ENCODE measurements at places on chromosomes 6 and 20.

- DNase-seq: no peak
Observed at GRCh38 chr6:191487-192312, 100.6 kb upstream of the DUSP22 start.

- no peak for DNase-seq
Observed at GRCh38 chr20:41657655-41658054, 39.5 kb upstream of the CHD6 start.

DNA sequence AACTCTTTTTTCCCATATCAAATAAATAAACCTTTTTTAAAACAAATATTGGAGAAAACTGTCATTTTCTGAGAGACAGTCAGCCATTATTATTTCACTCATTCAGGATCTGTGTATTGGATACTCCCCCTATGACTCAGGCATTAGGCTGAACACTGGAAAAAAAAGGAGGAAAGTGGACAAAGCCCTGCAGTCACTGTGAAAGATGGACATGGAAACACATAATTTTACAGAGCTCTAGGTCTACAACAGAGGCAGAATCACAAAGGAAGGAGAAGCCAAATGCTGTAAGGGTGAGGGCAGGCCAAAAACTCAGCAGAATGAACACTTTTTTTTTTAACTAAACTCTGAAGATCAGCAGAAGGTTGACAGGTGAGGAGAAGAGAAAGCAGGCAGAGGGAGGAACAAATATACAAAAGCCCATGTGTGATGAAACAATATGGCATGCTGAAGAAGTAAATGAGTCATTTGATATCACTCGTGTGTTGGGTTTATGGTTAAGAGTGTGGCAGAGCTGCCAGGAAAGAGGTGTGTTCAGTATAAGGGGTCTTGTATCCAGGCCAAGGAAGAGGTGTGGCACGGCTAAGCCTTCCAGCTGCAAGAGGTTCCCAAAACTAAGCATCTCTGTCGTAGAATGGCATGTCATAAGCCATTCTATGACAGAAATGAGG, 39.1 kb downstream of the EPB41L2 start:
- peak; percentile 53 for DNase-seq

DNA sequence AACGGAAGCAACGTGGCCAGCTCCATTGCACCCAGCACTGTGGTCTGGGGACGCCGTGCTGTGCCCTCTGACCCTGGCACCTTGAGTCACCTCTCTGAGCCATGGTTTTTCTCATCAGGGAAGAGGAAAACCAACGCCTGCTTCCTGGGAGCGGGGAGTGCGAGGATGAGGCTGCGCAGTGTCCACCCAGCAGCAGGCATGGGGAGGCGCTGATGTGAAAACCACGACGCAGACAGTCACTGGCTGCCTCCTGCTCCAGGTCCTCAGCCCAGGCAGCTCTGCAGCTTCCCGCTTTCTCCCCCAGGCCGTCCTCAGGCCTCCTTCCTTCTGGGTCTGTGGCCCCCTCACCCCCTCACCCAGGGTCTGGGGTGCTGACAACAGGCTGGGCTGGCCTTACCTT, 14.0 kb downstream of the GATA5 start:
- DNase-seq: no peak

GRCh38 chr6:63774961-63775360, 139.4 kb downstream of the PHF3 start:
- DNase-seq: no peak
